ENCODE measurements at places on chromosomes 7 and 10. TPM values are rescaled to one million over a fixed set of nuclear protein-coding genes. Genes with fewer than 3 reads are reported as not detected.

DNA sequence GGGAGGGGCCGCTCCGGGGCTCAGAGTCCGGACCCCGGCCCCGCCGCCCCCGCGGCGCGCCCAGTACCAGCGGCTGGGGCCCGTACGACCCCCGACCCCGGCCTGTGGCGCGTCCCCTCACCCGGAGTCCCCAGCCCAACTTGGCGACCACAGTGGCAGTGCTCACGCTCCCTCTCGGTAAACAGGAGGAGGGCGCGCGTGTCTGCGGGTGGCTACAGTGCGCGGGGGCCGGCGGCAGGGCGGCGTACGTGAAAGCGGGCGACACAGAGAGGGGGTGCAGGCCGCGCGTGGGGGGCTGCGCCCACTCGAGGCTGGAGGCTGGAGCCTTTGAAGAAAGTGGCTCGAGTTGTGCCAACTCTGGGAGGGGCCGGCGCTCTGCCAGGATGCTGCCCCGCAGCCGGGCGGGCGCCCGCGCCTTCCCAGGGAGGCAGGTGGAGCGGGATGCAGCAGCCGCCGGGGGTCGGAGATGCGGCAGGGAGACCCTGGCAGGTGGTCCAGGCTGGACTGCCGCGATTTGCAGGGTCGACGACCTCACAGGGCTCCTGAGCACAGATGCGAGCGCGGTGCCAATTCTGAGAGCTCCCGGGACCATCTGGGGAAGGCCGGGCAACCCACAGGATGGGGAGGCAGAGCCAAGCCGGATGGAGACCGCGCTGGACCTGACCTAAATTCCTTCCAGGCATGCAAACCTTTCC lies 655 bp downstream of the PTPRE start:
- no peak for DNase-seq

The WDFY4 gene
- total RNA-seq, result 0.10 TPM

DNA sequence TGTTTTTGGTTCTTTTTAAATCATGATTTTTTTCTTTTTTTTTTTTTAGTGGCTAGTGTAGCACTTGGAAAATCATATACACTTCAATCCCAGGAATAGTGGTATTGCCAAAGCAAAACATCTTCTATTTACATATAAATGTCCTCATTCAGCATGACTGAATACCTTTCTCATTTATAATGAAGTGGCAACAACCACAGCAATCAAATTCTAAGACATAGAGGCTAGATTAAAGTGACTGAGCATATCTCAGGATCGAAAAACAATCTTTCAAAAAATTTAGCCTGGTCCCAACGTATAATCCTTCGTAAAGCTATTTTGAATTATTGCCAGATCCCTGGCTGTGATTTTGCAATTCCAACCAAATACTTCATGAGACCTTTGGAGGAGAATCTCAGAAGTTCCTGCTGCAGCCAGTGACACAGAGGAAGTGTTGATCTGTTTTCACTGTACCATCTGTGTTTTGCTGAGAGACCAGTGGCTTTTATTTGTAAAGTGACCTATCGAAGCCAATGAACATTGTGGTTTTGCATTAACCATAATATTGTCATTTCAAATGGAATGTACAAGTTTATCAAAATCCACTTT lies 29.8 kb upstream of the SP8 start:
- DNase-seq, result no peak

The PDZD7 gene
- 7.4 TPM for total RNA-seq

- no peak for DNase-seq
Observed at GRCh38 chr10:109203646-109204353, 719.5 kb downstream of the XPNPEP1 start.

DNA sequence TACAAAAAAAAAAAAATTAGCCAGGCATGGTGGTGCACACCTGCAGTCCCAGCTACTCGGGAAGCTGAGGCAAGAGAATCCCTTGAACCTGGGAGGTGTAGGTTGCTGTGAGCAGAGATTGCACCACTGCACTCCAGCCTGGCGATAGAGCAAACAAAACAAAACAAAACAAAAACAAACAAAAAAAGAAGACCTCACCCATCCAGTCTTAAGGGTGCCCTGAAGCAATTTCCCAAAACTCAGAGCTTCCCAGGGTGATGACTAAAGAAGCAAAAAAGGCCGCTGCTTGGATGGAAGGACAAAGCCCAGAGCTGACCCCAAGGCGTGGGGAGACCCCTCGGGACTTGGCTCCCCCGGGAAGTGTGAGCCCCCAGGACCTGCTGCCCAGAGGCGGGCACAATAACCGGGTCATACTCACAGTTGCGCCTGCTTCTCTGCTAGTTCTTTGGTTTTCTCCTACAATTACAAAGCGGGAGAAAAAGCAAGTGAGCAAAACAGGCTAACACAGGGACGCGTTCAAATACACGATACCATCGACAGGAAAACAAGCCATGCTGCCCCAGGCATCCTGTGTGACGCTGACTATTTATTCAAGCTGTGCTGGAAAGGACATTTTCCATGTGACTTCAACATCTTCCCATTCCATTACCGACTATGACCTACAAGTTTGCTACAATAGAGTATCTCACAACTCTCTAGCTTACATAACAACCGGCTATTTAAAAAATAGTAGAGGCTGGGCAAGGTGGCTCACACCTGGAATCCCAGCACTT lies 29.9 kb downstream of the PAPOLB start:
- no peak for DNase-seq

The EDRF1 gene
- 18.7 TPM for total RNA-seq

The FAM237B gene
- not detected for total RNA-seq

DNA sequence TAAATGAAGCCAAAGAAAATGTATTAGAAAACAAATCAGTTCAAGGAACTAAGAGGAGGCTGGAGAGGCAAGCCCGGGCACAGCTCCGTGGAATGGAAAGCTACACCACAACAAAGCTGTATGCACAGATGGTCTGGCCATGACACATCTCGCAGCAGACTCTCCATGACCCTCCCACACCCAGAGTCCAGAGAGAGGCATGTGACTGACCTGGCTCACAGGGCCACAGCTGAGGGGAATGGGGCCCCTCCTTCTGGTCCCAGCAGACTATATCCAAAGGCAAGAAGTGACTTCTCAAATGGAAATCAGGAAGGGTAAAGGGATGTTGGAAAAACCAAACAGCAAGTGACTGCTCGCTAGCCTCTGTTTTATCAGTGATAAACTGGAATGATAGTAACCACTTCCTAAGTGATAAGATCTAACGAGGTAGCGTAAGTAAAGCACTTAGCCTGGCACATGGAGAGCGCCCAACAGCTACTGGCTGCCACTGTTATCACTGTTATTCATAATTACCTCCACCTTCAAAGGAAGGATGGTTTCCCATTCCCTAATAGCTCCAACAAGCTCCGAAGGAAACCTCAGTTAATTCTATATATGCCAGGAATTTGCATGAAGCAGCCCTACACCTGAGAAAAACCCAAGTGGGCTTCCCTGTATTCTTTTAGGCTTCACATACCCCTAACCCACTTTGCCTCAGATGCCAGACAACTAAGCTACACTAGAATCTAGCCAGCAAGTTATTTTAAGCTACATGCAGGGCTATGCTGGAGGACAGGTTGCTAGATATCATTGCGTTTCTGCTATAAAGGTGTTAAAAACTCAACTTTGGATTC lies 8.4 kb downstream of the OSBPL3 start:
- DNase-seq, result peak; percentile 75

- DNase-seq, result peak; percentile 38
Observed at GRCh38 chr7:157018997-157019608, 8.6 kb upstream of the MNX1 start.

DNA sequence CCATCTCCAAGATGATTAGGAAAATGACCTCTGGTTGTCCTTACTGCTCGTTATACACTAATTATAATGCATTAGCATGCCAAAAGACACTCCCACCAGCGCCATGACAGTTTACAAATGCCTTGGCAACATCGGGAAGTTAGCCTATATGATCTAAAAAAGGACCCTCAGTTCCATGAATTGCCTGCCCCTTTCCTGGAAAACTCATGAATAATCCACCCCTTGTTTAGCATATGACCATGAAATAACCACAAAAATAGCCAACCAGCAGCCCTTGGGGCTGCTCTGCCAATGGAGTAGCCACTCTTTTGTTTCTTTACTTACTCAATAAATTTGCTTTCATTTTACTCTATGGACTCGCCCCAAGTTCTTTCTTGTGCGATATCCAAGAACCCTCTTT lies 41.6 kb upstream of the KCNMA1 start:
- no peak for DNase-seq

The ACTL6B gene
- 0.13 TPM for total RNA-seq

GRCh38 chr10:1347962-1348772 lies 292.0 kb downstream of the WDR37 start:
- DNase-seq, result no peak

The GPER1 gene
- total RNA-seq, result 2.0 TPM

The GTPBP4 gene
- total RNA-seq, result 52.3 TPM

- DNase-seq, result no peak
Observed at GRCh38 chr7:41328544-41328943, 374.3 kb downstream of the INHBA start.

- peak; percentile 7 for DNase-seq
Observed at GRCh38 chr10:72637398-72637857, 11.5 kb upstream of the MICU1 start.

DNA sequence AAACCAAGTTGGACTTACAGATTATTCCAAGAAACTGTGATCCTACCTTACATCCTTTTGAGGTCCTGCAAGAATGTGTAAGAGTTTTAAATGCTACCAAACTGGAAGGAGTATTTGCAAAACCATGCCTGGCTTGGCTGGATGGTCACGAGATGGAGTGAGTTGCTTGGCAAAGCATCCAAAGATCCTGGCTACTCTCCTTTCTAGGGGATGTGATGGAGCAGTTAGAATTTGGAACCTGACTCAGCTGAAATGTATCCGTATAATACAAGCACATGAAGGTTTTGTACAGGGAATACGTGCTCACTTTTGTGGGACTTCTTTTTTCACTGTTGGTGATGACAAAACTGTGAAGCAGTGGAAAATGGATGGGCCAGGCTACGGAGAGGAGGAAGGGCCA lies 13.3 kb upstream of the SYPL1 start:
- DNase-seq, result no peak

All from HT-29 (cell line).